Activated effector memory CD4-positive, alpha-beta T cell treated with Interleukin-2 at 50 U/mL for 16 hours (primary cell): ENCODE measurements at places on chromosomes 1 and 21.

- DNase-seq = no peak
These were observed 6.0 kb downstream of the POFUT2 start for GRCh38 chr21:45281411-45282282.

DNA sequence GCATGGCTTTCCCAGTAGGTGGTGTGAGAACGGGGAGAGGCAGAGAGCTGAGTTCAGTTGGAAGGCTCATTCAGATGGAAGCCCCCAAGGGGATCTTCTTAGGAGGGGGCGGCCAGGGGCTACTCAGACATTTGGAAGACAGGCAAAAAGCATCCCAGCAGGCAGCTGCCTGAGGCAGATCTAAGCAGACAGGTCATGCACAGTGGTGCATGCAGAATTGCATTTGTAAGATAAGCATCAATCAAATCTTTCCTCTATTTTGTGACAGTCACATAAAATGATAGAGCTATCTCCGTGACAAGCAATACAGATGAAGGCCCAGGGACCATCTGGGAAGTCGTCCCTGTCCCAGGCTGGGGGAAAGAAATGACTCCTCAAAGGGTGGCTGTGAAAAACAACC, 3.8 kb downstream of the RAB3B start:
- DNase-seq = no peak

GRCh38 chr1:92808381-92808780, 23.5 kb upstream of the RPL5 start:
- no peak for DNase-seq

DNA sequence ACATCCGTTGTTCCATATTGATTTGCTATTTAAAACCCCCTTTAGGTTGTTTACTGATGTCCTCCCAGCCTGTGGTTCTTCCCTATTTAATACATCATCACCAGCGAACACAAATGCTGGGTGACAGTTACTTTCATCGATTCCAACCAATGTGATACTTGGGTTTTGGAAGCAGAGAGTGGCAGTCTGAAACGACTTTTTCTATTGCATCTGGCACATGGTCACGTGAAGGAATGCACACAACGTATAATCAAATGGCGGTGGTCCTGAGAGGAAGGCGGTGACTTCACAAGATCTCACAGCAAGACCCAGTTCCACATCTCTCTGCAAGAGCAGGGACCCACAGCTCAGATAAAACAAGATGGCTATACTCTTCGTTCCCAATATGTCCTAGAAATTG, 213.9 kb downstream of the DSCAM start:
- DNase-seq = no peak

DNA sequence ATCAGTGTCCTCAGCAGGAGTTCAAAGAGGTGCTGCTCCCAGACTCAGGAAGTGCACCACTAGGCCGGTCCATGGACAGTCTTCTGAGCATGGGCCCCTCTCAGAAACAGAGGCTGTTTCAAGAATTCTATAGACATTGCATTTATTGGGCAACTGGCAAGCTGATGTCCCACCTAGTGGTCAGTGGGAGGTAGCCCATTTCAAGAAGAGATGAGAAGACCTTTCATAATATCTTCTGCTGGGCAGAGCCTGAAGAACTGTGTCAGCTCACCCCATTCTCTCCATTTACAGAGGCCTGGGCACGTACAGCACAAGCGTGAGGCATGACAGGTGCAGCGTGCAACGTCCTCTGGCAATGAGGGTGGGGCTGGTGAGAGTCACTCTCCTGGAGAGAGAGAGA, 216.0 kb downstream of the DYRK1A start:
- DNase-seq = no peak

DNA sequence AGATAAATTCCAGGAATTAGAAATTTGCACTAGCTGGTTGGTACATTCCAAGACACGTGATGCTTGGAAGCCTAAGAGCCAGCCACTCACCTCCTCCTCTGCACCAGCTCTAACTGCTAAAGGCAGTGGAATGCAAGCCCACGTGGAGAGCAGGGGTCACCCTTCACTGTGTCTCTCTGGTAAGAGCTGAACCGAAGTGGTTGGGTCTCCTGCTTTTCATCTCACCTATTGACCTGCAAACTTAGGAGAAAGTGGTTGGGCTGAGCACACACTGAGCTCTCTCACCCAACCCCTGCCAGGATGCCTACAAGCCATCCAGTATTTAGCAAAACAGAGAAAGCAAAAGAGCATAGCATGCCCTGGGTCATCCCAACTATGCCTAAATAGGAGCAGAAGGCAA, 19.3 kb downstream of the HAO2 start:
- no peak for DNase-seq

- no peak for DNase-seq
These were observed 39.1 kb upstream of the CLDN14 start for GRCh38 chr21:36518883-36519492.

GRCh38 chr1:19390901-19391595, 78.9 kb downstream of the SLC66A1 start:
- DNase-seq = peak; percentile 60

- no peak for DNase-seq
These were observed 4.2 kb downstream of the SLC2A5 start for GRCh38 chr1:9065213-9065751.

DNA sequence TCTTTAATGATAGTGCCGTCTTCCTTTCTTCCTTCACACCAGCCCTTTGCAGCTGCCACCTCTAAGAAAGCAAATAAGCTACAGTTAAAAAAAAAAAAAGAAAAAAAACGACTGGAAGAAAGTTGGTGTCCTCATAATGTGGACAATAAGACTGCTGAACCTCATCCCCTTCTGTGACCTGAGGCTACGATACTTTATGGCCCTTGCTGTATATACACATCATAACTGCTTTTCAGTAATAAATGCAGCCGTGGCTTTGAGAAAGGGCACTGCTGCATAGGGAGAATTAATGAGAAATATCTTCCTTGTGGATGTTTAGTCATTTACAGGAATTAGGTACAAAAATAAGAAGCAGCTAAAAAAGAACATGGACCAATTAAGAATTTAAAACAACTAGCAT, 333.8 kb upstream of the ADGRL2 start:
- DNase-seq = no peak

DNA sequence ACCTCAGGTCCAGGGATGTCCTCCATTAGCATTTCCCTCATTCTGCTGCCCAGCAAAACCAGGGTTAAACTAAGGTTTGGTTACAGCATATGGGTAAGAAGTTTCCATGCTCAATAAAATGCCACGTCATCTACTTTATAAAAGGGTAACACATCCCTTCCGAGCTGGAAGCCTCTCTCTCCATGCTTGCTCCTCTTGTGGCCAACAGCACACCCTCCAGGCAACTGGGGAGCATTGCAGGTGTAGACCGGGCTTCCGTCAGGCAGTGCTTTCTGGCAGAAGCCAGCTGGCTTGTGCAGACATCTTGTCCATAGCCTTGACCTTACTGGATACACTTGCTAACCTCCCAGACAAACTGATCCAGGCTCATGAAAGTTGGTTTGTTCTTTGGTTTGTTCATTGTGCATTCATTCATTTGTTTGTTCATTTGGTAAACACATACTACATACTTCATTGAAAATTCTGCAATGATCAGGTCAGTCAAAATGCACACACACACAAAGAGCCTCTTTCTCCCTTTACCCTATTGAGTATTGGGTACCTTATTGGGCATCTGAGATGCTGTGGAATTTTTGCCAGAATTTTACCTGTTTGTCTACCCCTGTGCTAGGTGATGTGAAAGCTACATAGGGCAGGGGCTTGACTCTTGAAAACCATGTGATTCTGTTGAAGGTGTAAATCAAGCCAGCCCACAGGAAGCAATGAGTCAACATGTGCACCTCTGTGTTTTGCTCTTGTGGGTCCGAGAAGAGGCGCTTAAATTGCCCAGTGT, 422.8 kb downstream of the CAMTA1 start:
- DNase-seq = no peak

GRCh38 chr1:96837057-96837780, 115.6 kb downstream of the PTBP2 start:
- DNase-seq = no peak

GRCh38 chr1:228206582-228207351, 1.1 kb upstream of the OBSCN start:
- DNase-seq = no peak

DNA sequence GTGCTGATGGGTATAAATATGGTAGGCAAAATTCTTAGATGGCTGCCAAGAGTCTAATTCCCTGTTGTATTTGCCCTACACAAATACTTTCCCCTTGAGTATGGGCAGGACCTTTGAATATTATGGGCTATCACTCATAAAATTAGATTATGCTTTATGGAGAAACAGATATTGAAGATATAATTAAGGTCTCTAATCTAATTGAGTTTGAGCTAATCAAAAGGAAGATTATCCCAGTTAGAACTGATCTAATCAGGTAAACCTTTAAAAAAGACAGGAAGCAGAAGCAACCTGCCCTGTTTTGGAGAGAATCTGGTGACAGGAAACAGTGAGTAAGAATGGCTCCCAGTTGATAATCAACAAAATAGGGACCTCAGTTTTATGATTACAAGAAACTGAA, 609.0 kb upstream of the PRMT6 start:
- no peak for DNase-seq

DNA sequence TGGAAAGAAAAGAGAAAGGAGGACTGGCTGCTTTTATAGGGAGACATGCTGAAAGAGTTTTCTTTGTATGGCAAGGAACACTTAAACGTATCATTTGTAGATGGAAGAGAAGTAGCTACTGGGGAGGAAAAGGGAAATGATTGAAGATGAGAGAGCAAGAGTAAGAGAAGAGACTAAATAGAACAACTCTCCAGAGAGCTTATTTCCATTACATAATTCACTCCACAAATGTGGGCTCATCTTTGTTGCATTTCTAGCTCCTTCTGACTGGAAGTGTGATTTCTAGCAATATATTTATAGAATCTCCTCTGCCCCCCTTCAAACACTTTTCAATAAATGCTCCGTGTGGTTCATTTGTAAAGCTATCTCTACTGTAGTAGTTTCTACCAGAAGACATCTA, 71.0 kb downstream of the ST6GALNAC5 start:
- DNase-seq = no peak

DNA sequence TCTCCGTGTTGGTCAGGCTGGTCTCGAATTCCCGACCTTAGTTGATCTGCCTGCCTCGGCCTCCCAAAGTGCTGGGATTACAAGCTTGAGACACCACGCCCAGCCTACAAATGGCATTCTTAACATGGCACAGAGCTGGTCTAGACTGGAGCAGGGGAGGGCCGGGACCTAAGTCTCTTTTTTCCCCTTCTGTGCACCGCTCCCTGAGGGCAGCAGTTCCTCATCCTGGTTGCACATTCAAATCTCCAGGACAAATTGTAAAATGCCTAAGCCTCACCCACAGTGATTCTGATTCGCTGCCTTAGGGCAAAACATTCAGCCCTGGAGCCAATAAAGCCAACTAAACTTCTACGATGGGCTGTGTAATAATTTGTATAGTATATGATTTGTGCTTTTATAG, 10.1 kb upstream of the AVPR1B start:
- DNase-seq = no peak

- DNase-seq = no peak
These were observed 2102.9 kb downstream of the NCAM2 start for GRCh38 chr21:23101111-23101510.

GRCh38 chr1:47758341-47759250, 238.6 kb downstream of the TRABD2B start:
- no peak for DNase-seq

DNA sequence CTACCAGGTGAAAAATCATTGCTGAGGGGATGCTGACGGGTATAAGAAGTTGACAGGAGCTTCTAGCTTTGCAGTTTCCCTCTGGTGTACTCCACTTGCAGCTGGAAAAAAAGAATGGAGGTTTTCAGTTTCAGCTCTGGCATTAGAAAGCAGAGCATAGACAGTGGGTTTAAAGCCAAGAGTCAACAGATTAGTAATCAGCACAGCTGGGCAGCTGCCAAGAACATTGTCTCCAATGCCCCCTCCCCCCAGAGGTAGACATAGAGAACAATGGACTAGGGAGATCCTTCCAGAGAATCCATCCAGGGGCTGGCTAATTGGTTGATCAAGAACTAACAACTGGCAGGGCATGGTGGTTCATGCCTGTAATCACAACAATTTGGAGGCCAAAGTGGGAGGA, 10.1 kb upstream of the ZBTB8B start:
- no peak for DNase-seq

DNA sequence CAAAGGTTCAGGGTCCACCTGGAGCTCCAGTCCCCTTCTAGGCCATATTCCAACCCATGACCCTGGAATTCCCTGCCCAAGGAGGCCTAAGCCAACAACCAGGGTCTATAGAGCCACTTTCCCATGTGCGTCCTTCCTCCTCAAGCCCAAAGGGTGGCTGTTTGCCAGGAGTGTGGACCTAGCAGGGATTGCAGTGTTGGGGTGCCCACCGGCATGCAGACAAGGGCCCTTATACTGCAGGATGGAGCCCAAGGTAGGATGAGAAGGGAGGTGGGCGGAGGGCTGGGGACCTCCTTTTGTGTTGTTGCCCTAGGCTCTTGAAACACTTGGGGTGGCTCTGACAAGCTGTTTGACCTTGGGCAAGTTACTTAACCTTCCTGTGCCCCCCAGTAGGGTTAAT, 19.7 kb upstream of the ADGRB2 start:
- DNase-seq = no peak

GRCh38 chr21:15809818-15810217, 80.0 kb downstream of the USP25 start:
- no peak for DNase-seq

GRCh38 chr1:40751802-40752201, 31.8 kb upstream of the KCNQ4 start:
- no peak for DNase-seq

DNA sequence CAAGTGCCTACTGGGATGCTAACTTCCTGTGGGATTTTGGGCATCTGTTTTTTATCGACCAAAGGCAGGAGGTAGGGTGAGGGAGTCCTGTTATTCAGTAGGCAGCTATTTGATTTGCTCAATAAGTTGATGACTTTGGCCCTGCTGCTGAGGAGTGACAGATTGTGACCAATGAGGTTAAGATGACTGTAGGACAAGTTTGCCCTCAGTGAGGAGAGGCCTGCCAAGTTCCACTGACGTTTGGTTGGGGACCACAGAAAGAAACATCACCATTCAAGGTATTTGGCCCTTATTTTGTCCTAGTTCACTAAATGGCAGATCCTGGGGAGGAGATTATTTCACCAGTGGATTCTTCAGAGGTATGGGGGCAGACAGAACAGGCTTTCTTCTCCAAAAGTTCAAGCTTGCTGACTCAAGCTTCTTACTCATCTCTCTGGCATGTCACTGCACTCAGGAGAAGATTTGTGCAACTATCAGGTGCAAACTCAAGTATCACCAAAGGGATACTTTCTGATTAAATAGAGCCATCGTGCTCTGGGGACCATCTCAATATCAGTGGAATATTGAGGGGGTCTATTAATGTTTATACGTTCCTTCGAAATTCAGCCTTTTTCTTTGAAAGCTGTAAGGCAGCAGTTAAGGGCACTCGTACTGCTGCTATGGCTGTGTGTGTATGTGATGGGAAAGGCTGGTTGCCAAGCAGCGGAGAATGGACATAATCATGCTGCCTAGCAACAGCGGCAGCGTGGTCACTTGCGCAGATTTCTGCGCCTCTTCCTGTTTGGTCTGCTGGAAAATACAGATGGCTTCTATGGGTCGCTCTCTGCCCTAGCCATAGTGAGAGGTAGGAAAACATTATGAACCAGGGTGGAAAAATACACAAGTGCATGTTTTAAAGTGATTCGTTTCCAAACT, 78.7 kb downstream of the PBX1 start:
- DNase-seq = no peak
